ENCODE measurements at places on chromosomes 2 and 18.
A peak's percentile ranks its signal among the peaks of the same experiment; 100 is the strongest.

DNA sequence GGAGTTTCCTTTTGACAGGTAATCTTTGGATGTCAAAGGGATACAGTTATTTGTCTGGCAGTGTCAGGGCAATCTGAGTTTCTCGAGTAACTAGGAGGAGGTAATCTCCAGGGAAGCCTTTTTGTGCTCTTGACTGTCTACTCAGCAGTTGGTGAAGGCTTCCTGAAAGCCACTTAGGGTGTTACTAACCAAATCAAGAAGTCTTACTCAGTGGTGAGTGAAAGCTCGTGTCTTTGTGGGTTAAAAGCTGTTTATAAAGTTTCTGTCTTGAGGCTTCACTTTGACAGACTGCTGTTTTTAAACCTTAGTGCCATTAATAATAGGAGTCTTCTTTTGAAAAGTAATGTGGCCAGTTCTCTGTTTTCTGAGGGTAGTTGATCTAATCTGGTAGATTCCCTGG is 1.7 kb downstream of the THSD7B start:
- DNase-seq, result no peak

- DNase-seq, result no peak
Measured at GRCh38 chr2:22290909-22291473, 1094.0 kb upstream of the KLHL29 start.

GRCh38 chr2:238449241-238449640 is 22.5 kb downstream of the ASB1 start:
- no peak for DNase-seq

GRCh38 chr18:12391487-12392165 is 14.6 kb upstream of the AFG3L2 start:
- peak; percentile 40 for DNase-seq

- DNase-seq, result no peak
Measured at GRCh38 chr2:200034816-200035215, 79.4 kb downstream of the MAIP1 start.

DNA sequence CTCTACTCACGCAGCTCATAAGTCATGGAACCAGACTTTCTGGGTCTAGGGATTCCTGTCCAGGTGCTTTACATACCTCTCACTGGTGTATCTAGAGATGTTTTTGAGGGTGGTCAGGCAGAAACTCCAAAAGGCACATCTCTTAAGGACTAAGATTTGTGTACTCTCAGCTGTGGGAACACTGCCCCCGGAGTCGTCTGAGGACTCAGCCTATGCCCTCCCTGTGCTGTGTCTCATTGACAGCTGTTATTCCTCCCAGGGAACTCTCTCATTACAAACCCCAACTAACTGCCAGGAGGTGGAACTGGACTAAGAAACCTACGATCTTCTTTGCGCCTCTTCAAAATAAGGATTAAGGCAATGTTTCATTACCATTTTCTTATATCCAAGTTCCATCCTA is 293.9 kb upstream of the DLGAP1 start:
- DNase-seq, result no peak

DNA sequence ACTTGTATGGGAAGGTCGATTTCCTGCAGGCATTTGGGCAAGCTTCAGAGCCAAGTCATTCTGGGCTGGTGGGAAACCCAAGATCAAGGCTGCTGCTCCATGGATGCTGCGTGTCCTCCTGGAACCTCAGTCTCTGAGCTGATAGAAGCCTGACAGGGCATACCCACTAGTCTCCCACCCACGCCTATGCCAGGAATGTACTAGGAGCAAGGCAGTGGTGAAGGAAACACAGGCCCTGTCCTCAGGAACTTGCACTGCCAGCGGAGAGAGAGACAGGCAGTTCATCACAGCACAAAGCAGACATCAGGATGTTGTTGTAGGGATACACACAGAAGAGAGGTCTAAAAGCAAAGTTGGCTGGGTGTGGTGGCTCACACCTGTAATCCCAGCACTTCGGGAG is 84.2 kb downstream of the PLB1 start:
- DNase-seq, result no peak

DNA sequence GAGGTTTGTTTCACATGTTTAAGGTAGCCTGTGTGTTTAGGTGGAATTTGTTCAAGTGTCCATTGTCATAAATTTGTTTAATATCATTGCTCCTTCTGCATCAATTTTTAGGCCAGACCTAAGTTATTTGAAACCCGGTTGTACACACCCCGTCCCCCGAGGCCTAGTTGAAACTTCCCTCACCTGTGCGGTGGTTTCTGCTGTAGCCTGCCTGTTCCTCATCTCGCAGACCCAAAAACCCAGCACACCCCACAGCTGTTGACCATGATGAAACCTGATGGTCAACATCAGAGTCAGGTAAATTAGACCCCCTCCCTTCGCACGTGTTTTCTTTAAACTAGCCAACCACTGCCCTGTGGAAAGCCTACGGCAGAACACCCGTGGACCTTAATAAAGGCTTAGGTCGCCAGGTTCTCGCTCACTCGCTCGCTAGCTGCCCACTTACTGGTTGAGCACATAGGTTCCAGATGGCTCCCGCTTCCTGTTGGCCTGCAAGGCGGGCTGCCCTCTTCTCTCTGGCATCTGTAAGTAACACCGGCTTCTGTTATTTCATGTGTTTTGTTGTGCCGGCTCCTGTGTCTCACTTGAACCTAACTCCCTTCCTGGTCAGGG is 64.4 kb downstream of the EML6 start:
- DNase-seq, result no peak

DNA sequence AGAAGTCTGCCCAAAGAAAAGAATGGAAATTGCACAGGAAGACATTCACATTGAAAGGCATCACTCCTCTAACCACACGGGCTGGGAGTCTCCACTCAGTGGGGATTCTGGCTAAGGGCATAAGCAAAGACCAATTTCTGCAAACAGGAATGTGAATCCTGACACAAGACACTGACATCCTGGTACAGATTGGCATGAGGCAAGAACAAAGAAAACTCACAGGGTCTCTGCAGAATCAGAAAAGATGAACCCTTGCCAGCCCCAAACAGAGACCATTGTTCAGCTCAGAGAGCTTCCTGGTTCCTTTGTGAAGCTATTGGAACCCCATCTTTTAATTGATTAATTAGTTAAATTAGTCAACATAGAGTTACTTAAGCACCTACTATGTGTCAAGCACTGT is 82.3 kb downstream of the UPP2 start:
- DNase-seq, result no peak

- peak; percentile 57 for DNase-seq
Measured at GRCh38 chr2:109510136-109511028, 103.4 kb downstream of the SEPTIN10 start.

DNA sequence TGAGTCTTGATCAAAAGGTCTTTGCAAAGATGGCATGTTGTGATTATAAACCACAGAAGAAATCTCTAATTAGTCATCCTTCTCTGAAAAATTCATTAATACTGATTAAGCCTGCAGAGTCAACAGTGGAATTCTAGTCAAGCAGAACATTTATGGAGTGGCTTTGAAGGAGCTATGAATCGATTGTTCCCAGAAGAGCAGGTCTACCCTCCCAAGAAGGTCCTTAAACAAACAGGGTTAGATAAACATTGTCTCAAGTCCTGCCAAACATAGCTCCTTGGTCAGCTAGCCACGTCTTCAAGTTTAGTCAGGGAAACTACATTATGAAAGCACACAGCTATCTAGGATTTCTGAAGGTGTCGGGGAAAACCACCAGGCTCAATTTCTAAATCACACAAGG is 88.9 kb downstream of the ITGA4 start:
- DNase-seq, result no peak

GRCh38 chr18:9454061-9454703 is 21.1 kb upstream of the RALBP1 start:
- DNase-seq, result no peak

DNA sequence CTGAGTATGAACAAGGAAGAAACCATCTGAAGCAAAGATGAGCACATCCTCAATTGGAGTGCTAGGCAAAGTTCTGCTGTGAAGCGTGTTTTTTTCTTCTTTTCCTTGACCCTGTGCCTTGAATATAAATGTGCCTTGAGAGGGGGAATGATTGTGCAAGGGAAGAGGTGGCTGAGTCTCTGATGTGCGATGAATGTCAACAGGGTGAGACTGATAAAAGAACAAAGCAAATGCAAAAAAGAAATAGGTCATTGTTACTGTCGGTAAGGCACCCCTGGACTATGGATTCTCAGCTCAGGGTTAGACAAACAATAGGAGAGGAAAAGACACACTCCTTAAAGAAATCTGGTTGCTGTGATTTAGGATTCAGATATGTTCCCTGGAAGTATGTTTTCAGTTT is 54.5 kb downstream of the HDHD2 start:
- no peak for DNase-seq

DNA sequence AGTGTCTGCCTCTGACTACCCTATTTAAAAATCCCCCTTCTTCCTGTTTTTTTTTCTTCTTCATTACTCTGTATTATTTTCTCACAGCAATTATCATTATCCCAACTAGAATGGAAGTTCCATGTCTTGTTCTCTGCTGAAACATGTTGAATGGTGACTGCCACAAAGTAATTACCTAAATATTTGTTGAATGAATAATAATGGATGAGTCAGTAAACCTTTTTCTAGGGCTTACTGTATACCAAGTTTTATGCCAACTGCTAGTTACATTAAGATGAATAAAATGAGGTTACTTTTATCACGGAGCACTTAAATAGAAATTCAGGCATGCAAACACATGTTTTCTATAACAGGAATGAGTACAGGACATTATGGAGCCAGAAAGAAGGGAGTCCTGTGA is 490.6 kb downstream of the THSD7B start:
- no peak for DNase-seq

- no peak for DNase-seq
Measured at GRCh38 chr2:233121856-233122255, 61.7 kb downstream of the INPP5D start.

DNA sequence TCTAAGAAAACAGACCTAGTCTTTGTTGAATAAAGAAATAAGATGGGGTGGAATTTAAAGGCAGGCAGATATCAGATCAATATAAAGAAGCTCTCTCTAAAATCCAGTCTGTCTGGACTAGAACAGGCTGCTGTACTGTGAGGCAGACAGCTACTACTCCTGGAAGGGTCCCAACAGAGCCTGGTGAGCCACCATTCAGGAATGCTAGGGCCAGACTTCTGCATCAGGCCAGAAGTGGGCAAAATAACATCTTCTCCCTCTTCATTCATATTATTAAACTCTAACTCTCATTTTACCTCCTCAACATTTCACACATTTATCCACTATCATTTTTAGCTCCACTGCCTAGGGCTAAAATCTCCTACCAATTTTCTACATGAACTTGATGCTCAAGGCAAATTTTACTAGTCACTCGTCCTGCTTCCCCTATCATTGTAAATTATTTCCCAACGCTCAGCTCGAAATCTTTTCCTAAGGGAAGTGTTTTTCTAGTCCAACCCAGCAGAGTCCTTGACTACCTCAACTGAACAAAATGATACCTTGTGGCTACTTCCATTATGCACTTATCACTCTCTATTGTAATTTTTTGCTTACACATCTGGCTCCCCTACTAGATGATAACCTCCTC is 45.2 kb upstream of the GLS start:
- DNase-seq, result no peak

GRCh38 chr2:163878718-163879117 is 142.9 kb upstream of the FIGN start:
- no peak for DNase-seq

DNA sequence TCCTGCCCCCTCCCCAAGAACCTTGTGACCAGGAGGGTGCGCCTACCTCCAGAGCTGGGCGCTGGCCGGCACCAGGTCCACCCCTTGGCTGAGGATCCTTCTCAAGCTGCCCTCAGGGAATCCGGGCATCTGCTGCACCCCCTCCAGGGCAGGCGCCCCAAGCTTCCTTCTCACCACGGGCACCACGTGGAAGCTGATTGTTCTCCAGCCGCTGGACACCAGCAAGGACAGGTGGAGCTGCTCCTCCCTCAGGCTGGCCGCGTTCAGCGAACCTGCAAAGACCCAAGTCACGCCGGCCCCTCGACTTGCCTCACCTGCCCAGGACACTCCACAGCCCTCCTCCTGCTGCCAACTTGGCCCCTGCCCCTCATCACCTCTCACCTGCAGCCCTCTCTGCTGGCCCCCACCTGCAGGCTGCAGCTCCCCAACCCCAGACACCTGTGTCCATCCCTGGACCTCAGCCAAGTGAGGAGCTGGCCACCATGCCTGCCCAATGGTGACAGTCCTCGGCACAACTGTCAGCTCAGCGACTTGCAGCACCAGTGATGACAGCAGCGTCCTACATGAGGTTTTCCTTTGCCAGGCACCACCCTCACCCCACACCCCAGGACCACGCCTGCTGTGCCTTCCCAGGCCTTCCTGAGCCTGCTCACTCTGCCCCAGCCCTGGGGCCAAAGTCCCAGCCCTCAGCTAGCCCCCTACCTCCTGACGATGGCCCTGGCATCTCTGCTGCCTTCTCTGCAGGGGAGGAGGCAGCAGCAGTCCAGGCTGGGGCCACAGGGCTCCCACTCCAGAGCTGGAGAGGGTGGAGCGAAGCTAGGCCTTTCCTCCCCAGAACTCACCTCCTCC is 4.2 kb downstream of the MAB21L4 start:
- no peak for DNase-seq

DNA sequence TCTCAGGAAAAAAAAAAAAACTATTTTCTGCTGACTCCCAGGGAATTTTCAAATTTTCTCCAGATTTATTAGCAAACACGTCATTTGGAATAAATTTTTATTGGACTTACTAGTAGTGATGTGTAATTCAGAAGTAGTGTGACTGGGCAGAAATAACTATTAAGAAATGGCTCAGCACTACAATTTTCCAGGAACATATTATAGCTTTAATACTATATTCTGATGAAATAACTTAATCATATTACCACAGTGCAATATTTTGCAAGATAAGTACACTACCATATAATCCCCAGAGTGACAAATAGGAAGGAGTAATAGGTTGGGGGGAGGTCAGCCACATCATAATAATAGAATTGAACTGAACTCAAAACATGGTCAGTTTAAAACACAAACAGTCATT is 19.7 kb upstream of the TNFAIP6 start:
- DNase-seq, result no peak

DNA sequence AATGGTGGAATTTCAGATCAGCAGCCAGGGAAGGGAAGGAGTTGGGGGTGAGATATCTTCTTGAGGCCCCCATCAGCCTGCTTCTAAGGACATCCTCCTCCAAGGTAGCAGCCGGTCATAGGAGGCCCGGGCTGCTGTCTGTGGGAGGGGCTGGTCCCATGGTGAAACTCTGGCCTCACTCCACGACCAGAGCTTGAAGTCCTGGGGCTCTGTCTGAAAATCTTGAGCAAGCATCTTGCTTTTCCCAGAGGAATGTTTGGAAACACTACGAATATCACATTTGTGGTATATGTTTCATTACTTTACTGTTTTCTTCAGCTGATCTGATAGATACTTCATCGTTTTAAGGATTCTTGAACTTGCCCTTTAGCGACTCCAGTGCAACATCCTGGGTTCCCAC is 103.7 kb downstream of the CTAGE1 start:
- no peak for DNase-seq

GRCh38 chr2:238320648-238321281 is 447 bp downstream of the TRAF3IP1 start:
- peak; percentile 5 for DNase-seq

- peak; percentile 3 for DNase-seq
Measured at GRCh38 chr2:227325839-227326195, 766 bp downstream of the MFF start.

GRCh38 chr2:71788186-71788525 is 334.8 kb downstream of the DYSF start:
- DNase-seq, result no peak

DNA sequence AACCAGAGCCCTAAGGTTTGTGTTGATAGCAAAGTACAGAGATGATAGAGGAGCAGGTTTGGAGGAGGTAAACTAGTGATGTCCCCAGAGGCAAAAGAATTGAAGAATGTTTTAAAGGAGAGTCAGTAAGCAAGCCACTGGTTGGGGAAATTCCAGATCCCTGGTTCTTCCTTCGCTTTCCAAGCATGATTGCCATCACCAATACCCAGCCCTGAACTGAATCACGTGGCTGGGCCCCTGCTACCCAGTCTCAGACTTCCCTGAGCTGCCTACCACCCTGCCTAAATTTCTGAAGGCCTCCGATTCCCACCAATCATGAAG is 310.8 kb upstream of the STON1 start:
- no peak for DNase-seq
